ENCODE measurements at places on chromosomes 7 and 10. TPM values are rescaled to one million over a fixed set of nuclear protein-coding genes. Genes with fewer than 3 reads are reported as not detected.
A peak's percentile ranks its signal among the peaks of the same experiment; 100 is the strongest.

DNA sequence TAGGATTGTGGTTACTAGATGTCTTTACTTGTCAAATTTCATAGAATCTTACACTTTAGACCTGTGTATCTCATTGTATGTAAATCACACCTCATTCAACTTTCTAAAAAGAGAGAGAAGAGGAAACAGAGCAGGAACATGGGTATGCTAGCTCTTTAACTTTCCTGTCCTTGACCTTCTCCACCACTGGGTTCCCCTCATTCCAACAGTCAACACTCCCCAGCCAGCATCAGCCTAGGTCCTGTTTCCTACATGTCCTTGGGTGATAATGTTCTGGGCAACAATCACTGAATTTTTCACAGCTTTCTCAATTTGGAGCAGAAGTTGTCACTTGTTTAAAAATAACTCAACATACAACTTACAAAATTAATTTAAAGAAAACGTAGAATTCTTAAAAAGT is 9.2 kb upstream of the UNC5B start:
- no peak overlapping the region for H3K27ac ChIP-seq
- H3K36me3 ChIP-seq: no peaks in the 10 kb centered on the region
- no peak overlapping the region for H3K4me3 ChIP-seq
- H3K27me3 ChIP-seq: no peaks in the 10 kb centered on the region
- no peaks in the 10 kb centered on the region for H3K4me1 ChIP-seq

- H3K27ac ChIP-seq: no peak overlapping the region
- H3K4me3 ChIP-seq: no peak overlapping the region
- no peak for DNase-seq
- no peaks in the 10 kb centered on the region for H3K36me3 ChIP-seq
Observed at GRCh38 chr7:19317461-19317860, 172.2 kb upstream of the FERD3L start.

DNA sequence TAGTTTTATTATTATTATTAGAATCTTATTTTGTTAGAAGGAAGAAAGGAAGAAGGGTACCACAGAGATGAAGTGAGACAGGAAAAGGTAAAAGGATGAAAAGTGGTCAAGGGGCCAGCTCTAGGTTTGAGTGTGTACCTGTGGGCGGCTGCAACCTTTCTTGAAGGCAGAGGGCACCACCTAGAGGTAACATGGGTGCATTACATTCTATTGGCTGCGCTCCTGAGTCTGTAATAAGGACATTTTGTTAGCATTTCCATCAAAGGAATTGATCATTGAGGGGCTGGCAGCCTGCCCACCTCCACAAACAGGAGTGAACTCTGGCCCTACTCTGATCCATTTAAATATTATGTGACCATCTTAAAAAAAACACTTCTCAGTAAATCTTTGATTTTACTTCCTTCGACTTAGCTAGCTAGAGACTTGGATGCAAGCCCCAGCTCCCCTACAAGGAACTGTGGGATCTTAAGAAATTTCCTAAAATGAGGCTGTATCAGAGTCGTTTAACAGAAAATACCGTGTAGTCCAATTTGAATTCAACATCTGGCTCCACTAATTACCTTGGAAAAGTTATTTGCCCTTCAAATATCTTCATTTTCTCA is 610.4 kb downstream of the IPMK start:
- H3K27ac ChIP-seq: no peak overlapping the region
- H3K27me3 ChIP-seq: no peaks in the 10 kb centered on the region
- H3K36me3 ChIP-seq: no peaks in the 10 kb centered on the region
- no peaks in the 10 kb centered on the region for H3K4me1 ChIP-seq
- DNase-seq: no peak

PTPN20 gene
- 1.5 TPM for total RNA-seq

CALML3 gene
- not detected for total RNA-seq

- no peak overlapping the region for H3K4me3 ChIP-seq
- no peak for DNase-seq
- no peak overlapping the region for H3K27ac ChIP-seq
Observed at GRCh38 chr7:69800495-69800894, 202.2 kb downstream of the AUTS2 start.

CLDN15 gene
- 47.7 TPM for total RNA-seq

SPDYE8 gene
- not detected for total RNA-seq

FAM25A gene
- total RNA-seq: not detected

GRCh38 chr10:106991091-106991490 is 173.4 kb downstream of the SORCS1 start:
- no peaks in the 10 kb centered on the region for H3K27me3 ChIP-seq
- no peak for DNase-seq
- no peak overlapping the region for H3K4me3 ChIP-seq

DNA sequence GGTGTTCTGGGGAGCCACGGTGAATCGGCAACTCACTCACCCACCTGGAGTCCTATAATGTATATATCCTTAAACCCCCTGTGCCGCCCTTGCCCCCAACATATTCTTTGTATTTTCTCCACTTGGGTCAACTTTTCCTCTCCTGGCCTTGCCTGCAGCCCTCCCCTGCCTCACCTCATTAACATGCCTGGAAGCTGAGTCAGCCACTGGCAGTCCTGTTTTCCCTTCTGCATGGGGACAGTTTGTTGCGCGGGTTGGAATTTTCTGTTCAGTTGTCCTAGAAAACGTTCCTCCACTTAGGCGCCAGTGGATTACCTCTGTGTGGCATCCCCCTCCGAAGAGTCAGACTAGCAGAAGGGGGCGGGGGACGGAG is 97.4 kb downstream of the C10orf105 start:
- peaks cover 16% of the 10 kb centered on the region for H3K27me3 ChIP-seq
- no peak overlapping the region for H3K4me3 ChIP-seq
- no peak for DNase-seq
- H3K36me3 ChIP-seq: no peaks in the 10 kb centered on the region

DNA sequence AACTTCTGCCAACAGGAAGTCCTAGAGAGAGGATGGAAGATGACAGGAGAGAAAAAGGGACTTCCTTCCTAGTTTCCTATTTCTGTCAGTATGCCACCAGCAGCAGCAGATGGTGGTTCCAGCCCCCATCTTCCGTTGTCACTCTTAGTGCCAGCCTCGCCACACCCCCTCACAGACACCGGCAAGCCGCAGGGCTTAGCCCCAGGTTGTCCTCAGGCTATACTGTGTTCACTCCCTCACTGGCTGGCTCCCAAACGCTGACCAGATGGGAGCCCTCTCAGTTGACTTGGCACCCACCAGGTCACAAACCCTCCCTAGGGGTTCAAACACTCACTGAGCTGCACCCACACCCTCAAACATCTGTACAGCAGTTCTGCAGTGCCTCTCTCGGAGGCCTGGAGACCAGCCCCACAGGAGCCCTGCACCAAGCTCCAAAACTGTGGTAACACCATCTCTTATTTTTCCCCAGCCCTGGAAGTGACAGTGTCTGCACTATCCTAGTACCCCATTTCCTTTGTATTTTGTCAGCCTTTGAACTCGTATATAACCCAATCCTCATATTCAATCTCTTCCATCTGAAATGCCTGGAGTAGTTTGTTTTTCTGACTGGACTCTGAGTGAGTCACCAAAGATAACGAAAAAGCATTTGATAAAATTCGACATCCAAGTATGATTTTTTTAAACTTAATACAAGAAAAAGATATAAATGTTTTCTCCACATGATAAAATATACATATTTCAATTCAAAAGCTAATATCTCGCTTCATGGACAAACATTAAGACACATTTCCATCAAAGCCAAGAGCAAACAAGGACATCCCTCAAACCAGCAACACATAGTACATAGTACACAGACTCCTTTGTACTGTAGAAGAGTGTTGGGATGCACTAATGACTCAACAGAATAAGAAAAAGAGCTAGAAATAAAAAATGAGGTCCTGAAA is 34.5 kb downstream of the SMURF1 start:
- peaks cover 20% of the 10 kb centered on the region for H3K4me1 ChIP-seq
- H3K27ac ChIP-seq: no peak overlapping the region
- H3K36me3 ChIP-seq: no peaks in the 10 kb centered on the region
- peak; percentile 6 for DNase-seq
- H3K4me3 ChIP-seq: no peak overlapping the region

GRCh38 chr7:80302636-80303035 is 168.0 kb downstream of the GNAI1 start:
- no peaks in the 10 kb centered on the region for H3K36me3 ChIP-seq
- H3K4me3 ChIP-seq: no peak overlapping the region
- no peak for DNase-seq

ASZ1 gene
- not detected for total RNA-seq

CYP3A5 gene
- 0.22 TPM for total RNA-seq

WDR37 gene
- 37.3 TPM for total RNA-seq

ZNF488 gene
- not detected for total RNA-seq

PRLHR gene
- not detected for total RNA-seq

DNA sequence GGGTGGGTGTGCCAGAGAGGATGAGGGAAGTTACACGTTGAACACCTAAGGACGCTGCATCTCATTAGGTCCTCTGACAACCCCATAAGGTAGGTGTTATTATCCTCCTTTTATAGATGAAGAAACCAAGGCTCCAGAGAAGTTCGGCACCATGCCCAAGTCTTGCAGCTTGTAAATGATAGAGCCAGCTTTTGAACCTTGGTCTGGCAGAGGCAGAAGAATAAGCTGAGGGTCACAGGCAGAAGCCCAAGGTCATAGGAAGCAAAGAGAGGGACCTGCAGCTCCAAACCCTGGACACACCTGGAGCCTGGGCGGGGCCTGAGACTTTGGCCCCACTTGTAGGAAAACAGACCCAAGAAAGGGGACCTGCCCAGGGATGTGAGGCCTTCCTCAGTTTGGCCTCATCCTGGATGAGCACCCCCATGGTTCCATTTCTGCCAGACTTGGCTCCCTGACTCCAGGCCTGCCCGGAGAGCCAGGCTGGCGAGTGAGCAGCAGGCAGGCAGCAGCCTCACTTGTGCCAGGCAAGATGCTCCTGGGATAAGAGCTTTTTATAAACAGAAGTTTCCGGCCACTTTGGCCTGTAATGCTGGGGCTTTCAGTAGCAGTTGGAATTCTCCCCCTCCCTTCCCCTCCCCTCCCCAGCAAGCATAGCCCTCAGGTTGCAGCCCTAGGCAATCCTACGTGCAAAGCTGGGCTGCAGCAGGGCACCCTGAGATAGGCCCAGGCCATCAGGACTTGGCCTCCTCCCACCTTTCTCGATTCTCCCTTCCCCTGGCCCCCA is 2.4 kb downstream of the KCNH2 start:
- H3K27ac ChIP-seq: peak overlapping the region; percentile 68
- H3K36me3 ChIP-seq: no peaks in the 10 kb centered on the region
- DNase-seq: no peak
- peaks cover 54% of the 10 kb centered on the region for H3K4me1 ChIP-seq
- peak overlapping the region; percentile 65 for H3K4me3 ChIP-seq
- H3K27me3 ChIP-seq: no peaks in the 10 kb centered on the region

- no peak overlapping the region for H3K27ac ChIP-seq
- no peaks in the 10 kb centered on the region for H3K27me3 ChIP-seq
- H3K4me3 ChIP-seq: no peak overlapping the region
- no peaks in the 10 kb centered on the region for H3K4me1 ChIP-seq
- DNase-seq: no peak
Observed at GRCh38 chr10:91856637-91857036, 52.6 kb downstream of the FGFBP3 start.

- no peak for DNase-seq
- H3K27me3 ChIP-seq: no peaks in the 10 kb centered on the region
- no peak overlapping the region for H3K27ac ChIP-seq
- H3K36me3 ChIP-seq: no peaks in the 10 kb centered on the region
Observed at GRCh38 chr10:43083764-43084163, 6.9 kb downstream of the RET start.

GRCh38 chr7:88760136-88760515 is 626 bp downstream of the ZNF804B start:
- peaks cover 15% of the 10 kb centered on the region for H3K27me3 ChIP-seq
- no peak overlapping the region for H3K4me3 ChIP-seq
- no peaks in the 10 kb centered on the region for H3K4me1 ChIP-seq
- no peak for DNase-seq

DNA sequence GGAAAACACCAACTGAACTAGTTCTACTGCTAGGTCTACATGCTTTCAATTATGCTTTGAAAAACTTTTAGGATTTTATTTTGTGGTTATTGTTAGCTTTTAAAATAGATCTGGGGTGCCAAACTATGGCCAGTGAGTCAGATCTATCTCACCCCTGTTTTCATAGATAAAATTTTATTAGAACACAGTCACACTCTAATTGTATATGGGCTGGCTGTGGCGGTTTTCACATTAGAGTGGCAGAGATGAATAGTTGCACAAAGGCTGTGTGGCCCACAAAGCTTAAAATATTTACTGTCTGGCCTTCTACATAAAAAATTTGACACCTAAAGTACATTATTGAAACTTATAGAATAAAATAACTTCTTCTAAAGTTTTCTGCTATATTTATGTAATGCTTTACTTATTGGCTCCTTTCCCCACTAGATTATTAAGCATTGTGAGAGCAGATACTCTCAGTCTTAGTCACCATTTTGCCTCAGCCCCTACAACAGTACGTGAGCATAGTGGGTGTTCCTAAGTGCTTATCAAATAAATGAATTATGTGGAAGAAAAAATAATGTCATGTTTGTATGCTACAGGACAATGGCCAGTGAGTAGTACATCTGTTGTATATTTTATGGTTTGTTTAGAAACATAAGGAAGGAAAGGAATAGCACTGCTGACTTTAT is 5.4 kb upstream of the SUV39H2 start:
- peaks cover 20% of the 10 kb centered on the region for H3K36me3 ChIP-seq
- H3K27ac ChIP-seq: no peak overlapping the region
- no peak for DNase-seq
- no peak overlapping the region for H3K4me3 ChIP-seq
